ENCODE measurements at places on chromosomes 3 and 15.

- peak; percentile 58 for DNase-seq
Observed at GRCh38 chr3:152183473-152183872, 85.3 kb upstream of the MBNL1 start.

DNA sequence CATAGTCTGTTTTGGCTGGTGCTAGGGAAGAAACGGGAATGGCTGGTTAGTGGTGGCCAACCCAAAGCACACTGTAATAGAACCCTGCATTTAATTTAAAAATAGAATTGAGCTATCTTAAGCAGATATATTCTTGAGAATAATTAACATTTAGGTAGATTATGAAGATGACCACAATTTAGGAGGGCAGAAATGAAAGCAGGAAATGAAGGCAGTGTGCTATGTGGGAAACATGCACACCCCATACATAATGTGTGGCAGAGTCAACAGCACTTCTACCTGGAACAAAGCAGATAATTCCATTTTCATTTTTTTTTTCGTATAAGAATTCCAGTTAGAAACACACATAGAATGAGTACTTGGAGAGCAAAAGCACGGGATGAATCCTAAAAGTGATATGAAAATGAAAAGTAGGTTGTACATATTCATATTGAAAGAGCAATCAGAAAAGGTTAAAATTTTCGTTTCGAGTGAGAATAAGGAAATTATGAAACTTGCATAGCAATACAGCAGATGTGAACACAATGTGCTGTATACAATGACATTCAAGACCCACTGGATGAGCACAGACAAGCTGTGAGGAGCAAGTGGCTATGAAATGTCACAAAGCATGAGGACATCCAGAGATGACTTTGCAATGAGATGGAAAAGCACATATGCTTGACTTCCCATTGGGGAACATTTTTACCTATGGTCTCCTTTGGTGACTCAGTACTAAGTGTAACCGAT lies 102.6 kb downstream of the TFG start:
- DNase-seq: no peak

DNA sequence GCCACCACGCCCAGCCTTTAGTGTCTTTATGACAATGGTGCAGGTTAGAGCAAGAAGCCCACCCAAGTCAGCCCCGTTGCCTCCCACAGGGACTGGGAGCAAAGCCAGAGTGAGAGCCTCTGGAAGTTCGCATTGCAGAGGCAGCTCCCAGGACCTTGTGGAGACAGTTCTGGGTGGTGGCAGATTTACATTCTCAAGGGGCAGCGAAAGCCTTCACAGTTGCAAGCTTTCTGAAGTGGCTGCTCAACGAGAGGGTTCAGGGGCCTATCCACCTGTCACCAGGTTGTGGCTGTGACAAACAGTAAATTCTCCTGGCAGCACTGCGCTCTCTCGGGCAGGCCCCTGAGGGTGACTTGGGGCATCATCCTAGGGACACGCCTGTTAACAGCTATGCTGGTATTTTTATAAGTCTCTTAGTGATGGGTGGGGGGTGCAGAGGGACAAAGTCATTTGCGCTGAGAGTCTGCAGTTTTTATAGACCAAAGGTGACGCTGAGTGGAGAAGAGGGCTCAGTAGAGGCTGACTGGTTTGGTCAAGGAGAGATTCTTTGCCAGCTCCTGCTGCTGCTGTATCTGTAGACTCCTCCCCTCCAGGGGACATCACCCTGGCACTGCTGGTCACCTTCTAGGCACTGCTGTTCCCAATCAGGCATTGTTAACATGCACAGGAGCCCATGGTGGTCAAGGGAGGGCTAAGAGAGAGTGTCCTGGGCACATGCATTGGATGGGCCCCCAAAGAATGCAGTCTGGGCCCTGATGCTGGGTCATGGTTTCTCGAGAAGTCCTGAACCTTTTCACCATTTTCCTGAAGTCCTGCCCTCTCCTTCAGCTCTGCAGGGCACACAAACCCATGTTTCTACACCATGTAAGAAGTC lies 57.5 kb upstream of the KLF13 start:
- DNase-seq: peak; percentile 30

DNA sequence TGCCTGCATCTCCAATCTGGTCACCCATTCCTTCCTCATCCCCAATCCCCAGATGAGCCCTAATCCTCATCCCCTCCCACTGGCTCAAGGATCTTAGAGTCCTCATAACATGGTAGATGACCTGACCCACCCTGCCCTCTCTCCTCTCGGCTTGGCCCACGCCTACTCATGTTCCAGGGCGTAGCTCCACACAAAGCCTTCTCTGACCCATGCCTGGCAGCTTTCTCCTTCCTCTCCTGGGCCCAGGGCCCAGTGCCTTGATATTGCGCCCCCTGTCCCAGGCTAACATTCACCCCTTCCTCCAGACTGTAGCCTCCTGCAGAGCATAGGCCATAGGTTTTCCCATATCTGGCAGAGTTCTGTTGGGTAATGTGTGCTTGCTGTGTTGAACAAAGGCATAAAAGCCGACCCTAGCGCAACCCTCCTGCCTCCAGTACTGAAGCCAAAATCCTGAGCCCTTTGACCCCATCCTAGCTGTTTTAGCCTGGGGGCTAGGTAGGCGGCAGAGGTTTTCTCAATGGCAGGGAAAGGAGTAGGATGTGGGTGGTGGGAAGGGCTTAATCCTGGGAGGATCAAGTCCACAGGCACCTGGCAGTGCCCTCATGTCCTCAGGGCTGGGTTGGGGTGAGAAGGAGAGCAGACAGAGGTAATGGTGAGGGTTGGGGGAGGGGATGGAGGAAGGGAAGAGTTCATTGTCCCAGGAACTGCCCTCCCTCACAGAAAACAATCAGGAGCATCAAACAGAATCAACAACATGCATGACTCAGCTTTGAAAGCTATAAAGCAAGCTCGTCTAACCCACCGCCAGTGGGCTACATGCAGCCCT lies 35.5 kb downstream of the MESD start:
- no peak for DNase-seq

GRCh38 chr15:87483468-87483867 lies 773.1 kb downstream of the NTRK3 start:
- no peak for DNase-seq

DNA sequence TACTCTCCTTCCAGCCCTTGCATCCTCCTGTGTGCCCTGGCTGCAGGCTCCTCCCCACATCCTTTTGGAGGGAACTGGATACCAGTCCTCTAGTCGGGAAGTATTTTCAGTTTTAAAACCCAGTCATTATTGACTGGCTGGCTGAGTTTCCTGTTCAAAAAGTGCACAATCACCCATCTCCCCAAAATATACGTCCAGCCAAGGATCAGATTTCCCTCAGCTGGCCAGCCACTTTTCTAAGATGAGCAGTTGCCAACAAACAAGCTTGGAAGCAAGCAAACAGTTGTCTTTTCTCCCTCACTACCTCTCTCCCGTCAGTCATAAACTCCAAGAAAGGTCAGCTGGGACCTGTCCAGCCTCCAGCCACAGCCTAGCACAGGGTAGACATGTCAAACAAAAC lies 147.7 kb upstream of the GALNT15 start:
- no peak for DNase-seq

GRCh38 chr3:10361375-10361774 lies 40.5 kb upstream of the SEC13 start:
- DNase-seq: no peak

- no peak for DNase-seq
Observed at GRCh38 chr3:32815841-32816438, 1.9 kb upstream of the TRIM71 start.

GRCh38 chr15:45660231-45660979 lies 25.6 kb downstream of the SQOR start:
- DNase-seq: no peak

All from activated T-cell treated with anti-CD3 and anti-CD28 coated beads, Interleukin-2, amount 50 U/mL, for 24 hours (primary cell).